ENCODE measurements at places on chromosomes 1 and 21. TPM values are rescaled to one million over a fixed set of nuclear protein-coding genes. Genes with fewer than 3 reads are reported as not detected.

Gene TNFSF4
- total RNA-seq: 0.35 TPM

- no peak for DNase-seq
Measured at GRCh38 chr1:227073786-227074185, 133.7 kb downstream of the COQ8A start.

- peak; percentile 91 for DNase-seq
Measured at GRCh38 chr1:226778657-226779058, 39.6 kb upstream of the ITPKB start.

Gene ADAM30
- total RNA-seq: not detected

DNA sequence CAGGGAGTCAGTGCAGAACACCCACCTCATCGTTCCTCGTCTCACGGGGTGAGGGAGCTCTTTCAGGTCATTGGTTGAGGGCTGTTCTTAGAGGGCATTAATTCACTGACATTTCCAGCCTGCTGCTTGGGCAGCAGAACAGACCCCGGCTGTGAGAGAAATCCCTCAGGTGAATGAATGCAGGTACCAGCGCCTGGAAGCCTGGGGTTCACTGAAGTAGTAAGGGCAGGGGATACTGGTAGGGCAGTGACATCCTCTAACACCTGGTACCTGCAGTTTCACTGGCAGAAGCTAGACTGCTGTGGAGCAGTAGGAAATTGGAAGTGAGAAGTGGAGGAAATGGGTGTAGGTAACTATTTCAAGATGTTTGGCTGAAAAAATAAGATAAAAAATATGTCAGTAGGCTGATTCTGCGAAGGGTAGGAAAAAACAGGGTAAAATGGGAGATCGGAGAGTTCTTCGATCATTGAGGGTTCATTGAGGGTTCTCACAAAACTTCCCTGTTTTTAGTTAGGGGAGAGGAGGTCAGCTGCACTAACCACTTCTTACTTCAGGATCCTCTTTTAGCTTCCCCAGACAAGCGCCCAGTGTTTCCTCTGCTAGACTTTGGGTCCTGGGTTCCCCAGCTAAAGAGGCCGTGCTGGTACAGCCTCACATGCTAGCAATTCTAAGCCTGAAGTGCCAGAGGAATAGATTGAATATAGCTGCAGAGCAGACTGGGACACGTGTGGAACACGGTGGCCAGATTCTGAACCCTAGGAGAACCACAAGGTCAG lies 55.2 kb downstream of the RNF220 start:
- no peak for DNase-seq

- no peak for DNase-seq
Measured at GRCh38 chr1:54227091-54227602, 27.2 kb downstream of the MRPL37 start.

DNA sequence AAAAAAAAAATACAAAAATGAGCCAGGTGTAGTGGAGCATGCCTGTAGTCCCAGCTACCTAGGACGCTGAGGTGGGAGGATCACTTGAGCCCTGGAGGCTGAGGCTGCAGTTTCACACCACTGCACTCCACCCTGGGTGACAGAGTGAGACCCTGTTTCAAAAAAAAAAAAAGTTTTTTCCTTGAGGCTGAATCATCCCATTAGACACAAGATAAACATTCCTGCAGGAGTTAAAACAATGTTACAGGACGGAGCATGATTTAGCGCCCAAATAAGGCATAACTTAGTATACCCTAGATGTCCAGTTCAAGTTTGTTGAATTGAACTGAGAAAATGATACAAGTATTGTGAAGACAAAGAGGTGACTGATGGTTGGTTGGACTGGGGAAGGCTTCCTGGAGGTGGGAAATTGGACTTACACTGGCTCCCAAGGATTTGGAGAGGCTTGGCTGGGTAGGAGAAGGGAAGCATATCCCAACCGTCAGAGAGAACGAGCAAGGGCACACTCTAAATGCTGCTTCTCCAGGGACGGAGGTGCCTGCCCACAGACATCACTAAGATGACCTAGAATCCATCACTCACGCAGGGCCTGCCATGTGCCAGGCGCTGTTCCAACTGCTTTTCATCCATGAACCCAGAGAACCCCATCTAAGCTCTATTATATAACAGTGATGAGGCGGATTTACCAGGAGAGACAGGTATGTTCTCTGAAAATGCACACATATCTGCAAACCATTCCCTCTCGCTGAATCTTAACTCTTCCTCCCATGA lies 610.6 kb downstream of the KIF26B start:
- peak; percentile 52 for DNase-seq

Gene CFHR2
- total RNA-seq: not detected

GRCh38 chr1:30984165-30984889 lies 75.8 kb upstream of the SDC3 start:
- no peak for DNase-seq

- DNase-seq: no peak
Measured at GRCh38 chr1:201267481-201268229, 15.7 kb upstream of the PKP1 start.

Gene VANGL2
- total RNA-seq: 7.2 TPM

Gene LRRC71
- total RNA-seq: not detected

DNA sequence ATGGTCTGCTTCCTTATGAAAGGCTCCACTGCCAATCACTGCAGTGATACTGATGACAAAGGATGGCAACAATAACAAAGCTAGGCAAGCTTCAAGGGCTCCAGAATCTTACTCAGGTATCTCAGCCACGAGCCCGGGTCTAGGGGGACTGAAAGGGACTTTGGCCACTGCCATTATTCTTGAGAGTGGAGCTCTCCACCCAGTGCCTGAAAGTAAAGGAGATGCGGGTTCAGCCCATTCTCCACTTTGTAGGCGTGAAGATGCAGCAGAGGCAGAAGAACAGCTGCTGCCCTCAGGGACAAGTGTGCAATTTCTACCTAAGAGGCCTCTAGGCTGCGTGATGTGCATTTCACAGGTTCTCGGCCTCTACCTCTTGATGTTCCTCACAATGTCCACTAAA lies 31.4 kb upstream of the SLAMF9 start:
- DNase-seq: no peak

DNA sequence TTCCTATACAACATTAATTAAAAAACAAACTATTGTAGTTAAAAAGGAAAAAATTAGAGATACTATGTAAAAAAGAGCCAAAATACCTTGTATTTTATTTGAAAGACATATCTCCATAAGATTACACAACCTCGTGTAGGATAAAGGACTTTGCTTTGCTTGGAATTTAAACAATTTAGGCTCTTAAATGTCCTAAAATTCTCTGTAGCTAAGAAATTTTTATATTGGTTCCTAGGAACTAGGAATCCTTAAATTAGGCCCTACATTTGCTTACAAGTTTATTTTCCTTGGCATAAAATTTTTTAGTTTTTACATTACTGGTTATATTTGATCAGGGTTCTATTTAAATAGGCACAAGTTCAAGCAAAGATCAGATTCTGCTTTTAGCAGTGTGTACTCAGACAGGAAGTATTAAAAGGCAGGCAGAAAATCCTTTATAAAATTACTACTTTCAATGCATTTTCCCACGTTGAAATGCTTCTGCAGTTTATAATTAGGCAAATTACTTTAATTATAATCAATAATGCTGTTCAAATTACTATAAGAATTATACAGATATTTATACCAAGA lies 3.4 kb upstream of the ANGPTL3 start:
- DNase-seq: no peak

DNA sequence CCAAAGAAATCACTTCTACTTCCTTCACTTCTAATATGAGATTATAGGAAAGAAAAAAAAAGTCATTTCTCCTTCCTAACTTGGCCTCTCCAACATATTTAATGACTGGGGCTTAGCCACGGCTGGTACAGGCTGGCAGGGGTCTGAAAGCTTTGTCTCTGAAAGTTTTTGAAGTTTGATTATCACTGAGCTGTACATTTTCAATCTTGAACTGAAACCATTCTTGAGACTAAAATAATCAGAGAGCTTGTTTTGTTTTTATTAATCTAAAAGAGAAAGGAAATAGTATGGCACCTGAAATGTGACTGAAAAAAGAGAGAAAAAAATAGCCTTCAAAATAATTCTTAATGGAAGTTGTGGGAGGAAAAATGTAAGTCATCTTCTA lies 3.8 kb upstream of the KRTAP19-8 start:
- no peak for DNase-seq

- no peak for DNase-seq
Measured at GRCh38 chr1:40594187-40594531, 62.7 kb downstream of the ZNF684 start.

Measured in epithelial cell of proximal tubule (primary cell).